ENCODE measurements at places on chromosomes 2 and 18.

DNA sequence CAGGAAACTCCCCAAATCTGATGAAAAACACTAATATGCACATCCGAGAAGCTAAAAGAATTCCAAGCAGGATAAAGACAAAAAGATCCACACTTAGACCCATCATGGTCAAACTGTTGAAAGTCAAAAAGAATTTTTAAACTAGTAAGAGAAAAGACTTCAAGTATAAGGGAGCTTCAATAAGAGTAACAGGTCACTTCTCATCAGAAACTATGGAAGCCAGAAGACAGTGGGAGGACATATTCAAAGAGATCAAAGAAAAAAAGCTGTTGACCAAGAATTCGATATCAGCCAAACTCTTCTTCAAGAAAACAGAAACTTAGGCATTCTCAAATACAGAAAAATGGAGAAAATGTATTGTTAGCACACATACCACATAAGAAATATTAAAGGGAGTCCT lies 50.4 kb downstream of the ZC3H8 start:
- DNase-seq: peak; percentile 54

- no peak for DNase-seq
Observed at GRCh38 chr2:68341583-68341982, 21.8 kb upstream of the CNRIP1 start.

- DNase-seq: no peak
Observed at GRCh38 chr2:23591111-23591510, 206.1 kb downstream of the KLHL29 start.

- DNase-seq: no peak
Observed at GRCh38 chr18:579238-579637, 942 bp upstream of the CETN1 start.

DNA sequence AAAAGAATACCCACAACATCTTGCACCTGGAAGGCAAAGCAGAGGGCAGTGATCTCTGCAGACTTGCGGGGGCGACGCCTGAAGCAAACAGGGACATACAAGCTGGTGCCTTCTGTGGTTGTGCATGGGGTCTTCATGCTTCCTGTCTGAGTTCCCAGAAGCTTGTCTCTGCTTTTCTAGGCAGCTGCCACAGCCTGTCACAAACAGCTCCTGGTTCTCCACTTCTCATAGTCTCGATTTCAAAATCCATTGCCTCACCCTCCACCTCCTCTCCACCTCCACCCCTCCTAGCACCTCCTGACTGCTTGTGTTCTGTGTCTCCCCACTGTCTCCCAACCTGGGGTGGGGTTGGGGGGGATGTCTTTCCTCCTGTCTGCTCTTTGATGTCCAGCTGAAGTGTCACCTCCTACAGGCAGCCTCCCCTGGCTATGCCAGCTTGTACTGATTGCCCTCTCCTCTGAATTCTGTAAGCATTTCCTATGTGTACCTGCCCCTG lies 1.7 kb upstream of the PROC start:
- peak; percentile 58 for DNase-seq

- peak; percentile 1 for DNase-seq
Observed at GRCh38 chr2:146874260-146874658, 970.6 kb upstream of the ACVR2A start.

- no peak for DNase-seq
Observed at GRCh38 chr2:64128943-64129391, 15.3 kb downstream of the PELI1 start.

- no peak for DNase-seq
Observed at GRCh38 chr2:118923371-118923770, 18.6 kb upstream of the MARCO start.

DNA sequence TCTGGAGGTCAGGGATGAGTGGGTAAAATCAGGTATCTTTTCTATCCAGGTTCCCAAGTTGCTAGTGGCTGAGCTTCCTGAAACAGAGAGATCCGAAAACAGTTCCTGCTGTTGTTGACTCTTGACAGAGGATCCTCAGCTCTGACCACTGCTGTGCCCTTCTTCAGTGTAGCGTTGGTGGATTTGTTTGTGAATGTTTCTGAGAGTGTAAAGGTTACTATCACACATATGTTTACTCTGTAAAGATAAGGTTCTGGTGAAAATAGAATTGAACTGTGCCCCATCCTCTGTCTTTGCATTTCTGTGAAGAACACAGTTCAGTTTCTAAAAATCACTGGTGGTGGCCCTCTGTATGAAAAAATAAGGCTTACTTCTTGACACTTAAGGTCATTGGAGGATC lies 119.8 kb downstream of the LDLRAD4 start:
- DNase-seq: no peak

- no peak for DNase-seq
Observed at GRCh38 chr2:167859676-167860075, 387.7 kb downstream of the STK39 start.

DNA sequence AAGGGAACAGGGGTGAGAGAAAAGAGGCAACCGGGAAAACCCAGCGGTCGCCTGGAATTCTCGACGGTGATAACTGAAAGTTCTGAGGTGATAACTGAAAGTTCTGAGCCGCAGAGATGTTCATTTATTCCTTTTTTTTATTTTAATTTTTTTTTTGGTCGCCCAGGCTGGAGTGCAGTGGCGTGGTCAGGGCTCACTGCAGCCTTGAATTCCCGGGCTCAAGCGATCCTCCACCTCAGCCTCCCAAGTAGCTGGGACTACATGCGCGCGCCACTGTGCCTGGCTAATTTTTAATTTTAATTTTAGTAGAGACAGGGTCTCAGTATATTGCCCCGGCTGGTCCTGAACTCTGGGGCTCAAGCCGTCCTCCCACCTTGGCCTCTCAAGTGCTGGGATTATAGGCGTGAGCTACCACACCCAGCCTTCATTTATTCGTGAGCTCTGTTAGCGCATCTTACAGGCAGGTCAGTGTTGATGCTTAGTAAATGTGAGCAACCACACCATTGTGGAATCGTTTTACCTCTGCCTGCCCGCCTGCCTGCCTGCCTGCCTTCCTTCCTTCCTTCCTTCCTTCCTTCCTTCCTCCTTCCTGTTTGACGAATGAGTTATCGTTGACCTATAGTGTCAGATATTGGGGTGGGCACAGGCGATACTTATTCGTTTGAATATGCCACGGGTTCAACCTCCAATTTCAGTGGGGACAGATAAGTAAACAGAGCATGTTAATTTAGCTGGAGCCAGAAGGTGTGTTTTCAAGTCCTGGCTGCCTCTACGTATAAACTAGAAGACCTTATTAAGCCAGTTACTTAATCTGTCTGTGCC lies 557 bp upstream of the E2F6 start:
- peak; percentile 60 for DNase-seq

- peak; percentile 92 for DNase-seq
Observed at GRCh38 chr2:9071032-9071431, 67.5 kb upstream of the MBOAT2 start.

GRCh38 chr18:44996261-44996660 lies 315.6 kb downstream of the SETBP1 start:
- DNase-seq: no peak

GRCh38 chr2:204470178-204470620 lies 75.1 kb upstream of the PARD3B start:
- no peak for DNase-seq

- DNase-seq: no peak
Observed at GRCh38 chr2:159817283-159817682, 19.3 kb upstream of the CD302 start.

DNA sequence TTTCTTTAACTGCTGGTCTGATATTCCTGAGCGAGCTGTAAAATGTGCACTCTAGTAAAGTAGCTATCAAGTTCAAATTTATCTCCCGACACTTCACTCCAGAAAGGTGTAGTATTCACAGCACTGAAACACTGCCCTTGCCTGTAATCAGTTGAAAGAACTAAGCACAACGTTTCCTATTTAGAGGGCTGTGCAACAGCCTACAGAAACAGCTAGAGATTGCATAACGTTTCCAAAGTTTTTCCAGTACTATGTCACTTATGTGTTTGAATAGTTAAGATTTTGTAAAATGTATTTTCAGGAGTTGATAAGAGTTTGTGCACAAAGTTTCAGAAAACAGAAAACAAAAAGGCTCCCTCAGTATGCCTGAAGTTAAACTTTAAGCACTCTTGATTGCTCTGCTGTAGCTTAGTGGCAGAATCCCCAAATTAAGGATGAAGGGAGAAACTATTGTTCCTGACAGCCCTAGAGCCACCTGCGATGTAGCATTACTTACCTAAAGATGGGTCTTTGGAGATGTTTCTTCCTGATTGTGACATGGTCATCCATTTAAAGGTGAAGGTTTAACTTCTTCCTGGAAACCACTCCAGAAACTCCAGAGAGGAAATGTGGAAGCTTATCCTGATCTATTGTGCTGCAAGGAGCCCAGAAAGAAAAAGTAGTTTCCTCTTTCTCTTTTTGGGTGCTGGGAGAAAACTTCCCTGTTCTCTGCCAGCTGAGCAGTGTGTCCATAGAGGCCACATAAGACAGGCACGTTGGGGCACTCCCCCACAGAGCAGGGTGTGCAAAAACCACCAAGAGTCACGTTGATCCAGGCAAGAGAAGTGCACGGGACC lies 536 bp downstream of the PDE1A start:
- DNase-seq: no peak

GRCh38 chr2:42202634-42203008 lies 33.5 kb downstream of the EML4 start:
- no peak for DNase-seq

GRCh38 chr18:23357996-23358594 lies 95.0 kb upstream of the RIOK3 start:
- no peak for DNase-seq

- DNase-seq: no peak
Observed at GRCh38 chr18:71998547-71999097, 545.5 kb downstream of the CBLN2 start.

DNA sequence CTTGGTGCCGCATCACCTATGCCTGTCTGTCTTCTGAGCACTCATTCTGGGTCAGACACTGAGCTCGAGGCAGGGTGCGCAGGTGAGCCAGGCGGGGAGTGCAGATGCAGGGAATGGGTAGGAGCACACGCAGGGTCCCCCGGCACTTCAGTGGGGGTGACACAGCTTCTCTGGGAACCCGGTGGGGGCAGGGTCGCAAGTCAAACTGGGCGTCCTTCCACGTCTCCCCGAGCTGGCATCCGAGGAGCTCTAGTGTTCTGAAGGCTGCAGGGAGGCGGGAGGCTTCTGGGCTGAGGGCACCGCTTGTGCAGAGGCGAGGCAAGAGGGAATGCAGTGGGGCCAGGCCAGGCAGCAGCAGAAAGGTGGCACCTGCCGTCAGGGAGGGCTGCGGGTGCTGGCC lies 86.0 kb downstream of the DGKD start:
- DNase-seq: no peak

GRCh38 chr18:55405893-55406406 lies 182.0 kb downstream of the TCF4 start:
- DNase-seq: peak; percentile 93

DNA sequence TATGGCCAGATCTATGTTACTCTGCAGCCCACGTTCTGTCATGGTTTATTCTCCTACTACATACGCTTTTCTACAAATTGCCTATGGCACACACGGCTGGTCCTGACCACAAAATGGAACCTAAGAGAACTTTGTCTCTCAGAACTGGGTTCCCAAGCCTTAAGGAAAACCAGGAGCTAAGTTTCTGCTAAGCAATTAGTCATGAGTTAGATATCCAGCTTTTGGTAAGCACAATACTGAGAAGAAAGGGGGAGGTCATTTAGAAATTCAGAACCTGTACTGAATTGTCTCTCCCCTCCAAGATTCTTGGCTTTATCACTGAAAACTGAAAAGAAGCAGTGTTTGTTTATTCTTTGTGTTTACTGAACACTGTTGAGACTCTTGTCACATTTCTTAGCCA lies 283.5 kb upstream of the TANK start:
- DNase-seq: no peak

DNA sequence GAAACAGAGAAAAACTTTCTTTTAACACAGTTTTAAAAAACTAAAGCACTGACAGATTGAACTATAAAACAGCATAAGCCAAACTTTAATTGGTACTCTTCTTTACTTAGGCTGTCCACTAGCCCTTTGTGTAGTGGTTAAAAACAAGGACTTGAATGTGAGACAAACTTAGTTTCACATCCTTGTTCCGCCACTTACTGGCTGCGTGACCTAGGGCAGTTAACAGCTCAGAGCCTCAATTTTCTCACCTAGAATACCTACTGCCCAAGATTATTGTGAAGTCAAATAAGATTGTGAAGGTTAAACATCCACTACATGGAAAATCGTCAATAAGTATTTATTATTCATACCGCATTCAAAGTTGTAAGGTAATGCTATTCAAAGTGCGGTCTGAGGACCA lies 2.0 kb downstream of the WDR35 start:
- DNase-seq: no peak

DNA sequence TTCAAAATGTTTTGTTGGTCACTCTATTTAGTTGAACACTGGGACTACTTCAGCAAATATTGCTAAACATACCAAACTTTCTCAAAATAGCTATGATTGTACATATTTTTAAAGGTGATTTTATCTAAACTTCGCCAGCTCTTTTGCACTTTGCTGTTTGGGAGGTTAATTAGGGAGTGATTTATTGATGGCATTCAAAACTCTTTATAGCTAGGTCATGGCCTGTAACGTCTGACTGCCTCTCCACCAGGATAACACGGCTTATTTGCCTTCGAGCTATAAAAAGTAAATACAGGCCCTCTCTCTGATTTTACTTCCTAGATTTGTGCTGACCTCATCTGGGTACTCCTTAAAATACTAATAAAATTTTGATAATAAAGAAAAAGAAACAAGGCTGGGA lies 931.9 kb downstream of the DCDC2C start:
- DNase-seq: peak; percentile 65

DNA sequence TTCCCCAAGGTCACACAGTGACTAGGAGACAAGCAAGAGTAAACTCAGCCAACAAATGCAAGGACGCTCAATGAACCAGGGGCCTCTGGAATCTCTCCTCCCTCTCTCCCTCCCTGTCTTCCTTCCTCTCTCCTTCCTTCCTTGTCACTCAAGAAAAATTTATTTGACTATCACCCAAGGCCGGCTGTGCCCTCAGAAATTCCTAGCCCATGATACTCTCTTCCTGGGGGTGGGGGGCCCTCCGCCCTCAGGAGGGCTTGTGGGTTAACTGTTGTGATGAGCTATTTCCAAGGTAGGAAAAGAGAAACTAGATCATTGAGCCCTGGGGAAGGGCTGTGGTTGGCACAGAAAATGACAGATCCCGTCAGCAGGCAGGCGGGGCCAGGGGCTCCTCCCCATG lies 21.7 kb downstream of the INHBB start:
- no peak for DNase-seq

DNA sequence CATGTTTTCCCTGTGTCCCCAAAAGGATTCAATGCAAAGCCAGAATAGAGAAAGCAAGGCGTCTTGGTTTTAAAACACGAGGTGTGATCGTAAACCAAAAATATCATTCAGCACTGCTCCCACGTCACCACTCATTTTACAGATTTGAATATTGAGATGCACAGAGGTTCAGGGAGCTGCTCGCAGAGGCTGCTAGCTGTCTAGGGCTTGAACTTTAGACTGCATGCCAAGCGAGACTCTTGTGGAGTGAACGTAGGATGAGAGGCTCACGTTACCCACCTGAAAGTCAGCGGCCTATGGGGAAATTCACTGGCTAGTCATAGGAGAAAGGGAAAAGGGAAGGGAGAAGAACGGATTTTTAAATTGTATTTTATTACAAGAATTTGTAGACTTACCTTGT lies 130.1 kb downstream of the MBP start:
- DNase-seq: no peak

DNA sequence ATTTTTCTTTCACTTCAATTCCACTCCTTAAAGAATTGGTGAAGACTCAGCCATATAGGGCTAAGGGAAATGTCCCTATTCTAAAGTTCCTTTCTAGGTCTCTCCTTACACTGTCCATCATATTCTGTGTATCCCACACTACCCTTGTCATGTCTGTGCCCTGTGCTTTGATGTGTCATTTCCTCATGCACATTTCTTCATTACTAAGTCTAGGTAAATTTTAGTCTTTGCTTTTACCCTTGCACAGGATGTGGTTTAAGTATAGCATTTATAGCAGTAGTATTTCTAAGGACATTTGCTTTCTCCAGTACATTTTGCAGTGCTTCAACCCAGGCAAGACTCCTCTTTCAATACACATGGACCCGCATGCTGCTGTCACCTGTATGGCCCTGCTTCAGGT lies 221.5 kb upstream of the ACVR2A start:
- no peak for DNase-seq

Measured in DMS53 (cell line).